ENCODE measurements at places on chromosomes 11 and 22.

GRCh38 chr11:125945011-125945796, 640 bp upstream of the VSIG10L2 start:
- no peak for DNase-seq

GRCh38 chr11:98625526-98625925, 395.2 kb upstream of the CNTN5 start:
- DNase-seq, result no peak

- peak; percentile 53 for DNase-seq
Observed at GRCh38 chr22:19853879-19854777, 546 bp downstream of the GNB1L start.

GRCh38 chr11:729492-730074, 17.7 kb upstream of the TALDO1 start:
- peak; percentile 47 for DNase-seq

DNA sequence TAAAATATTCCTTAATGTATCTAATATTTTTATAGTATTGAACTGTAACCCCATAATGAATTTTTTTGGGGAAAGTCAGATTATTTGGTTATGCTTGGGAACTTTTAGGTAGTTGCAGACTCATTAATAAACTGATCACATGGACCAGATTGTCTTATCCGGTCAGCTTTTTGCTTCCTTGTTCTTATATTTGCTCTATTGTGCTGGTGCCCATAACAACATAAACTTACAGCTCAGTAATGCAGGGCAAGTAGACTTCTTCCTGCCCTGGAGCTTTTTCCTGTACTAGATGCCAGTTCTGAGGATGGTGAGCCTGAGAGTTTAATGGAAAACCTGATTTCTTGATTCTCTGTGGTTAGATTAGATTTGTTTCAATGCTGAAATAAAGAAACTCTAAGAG, 53.2 kb downstream of the MTMR3 start:
- DNase-seq, result no peak

GRCh38 chr22:42180349-42180842, 49.8 kb upstream of the CYP2D6 start:
- DNase-seq, result no peak

DNA sequence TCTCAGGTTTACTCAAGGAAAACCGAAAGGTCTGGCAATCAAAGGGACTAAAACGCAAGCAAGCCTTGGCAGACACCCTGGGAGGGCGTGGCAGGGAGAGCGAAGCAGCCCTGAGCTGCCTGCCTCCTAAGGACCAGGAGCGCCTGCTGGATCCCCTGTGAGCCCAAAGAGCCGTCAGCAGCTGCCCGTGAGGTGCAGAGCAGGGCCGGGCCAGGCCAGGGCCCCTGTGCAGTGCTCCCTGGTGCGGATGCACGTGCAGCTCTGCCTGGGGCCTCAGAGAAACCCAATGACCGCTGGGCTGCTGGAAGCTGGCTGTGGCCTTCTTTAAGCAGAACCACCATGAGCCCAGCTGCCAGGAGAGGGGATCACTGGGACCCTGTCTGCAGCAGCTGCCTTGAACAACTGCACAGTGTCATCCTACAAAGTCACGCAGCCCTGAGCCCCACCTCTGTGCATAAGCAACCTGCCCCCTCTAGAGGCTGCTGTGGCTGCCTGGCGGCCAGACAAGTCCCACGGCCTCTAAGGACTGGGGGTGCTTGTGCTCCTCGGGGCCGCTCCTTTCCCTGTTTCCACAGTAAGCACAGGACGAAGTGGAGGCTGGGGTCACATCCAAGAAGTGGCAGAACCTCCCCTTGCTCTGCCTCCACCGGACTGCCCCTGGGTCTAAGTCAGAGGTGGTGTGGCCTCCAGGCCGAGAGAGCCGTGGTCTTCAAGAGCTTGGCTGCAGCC, 29.1 kb upstream of the COMT start:
- DNase-seq, result no peak

DNA sequence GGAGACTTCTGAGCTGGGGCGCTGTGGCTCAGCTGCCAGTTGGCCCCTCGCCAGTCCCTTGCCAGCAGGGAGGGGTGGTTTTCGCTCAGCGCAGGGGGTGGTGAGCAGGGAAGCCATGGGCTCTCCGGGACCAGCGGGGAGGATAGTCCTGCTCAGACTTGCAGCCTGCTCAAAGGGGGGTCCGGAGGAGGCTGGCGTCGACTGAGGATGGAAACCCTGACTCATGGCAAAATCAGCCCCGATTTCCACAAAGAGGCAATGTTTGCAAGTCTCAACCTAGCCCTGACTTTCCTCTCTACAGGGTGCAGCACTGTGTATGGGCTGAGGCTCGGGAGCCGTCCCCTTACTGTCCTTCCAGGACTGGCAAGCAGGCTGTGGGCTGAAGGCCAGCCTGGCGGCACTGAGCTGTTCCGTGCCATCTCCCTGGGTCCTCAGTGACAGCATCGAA, 35.1 kb downstream of the FBLN1 start:
- no peak for DNase-seq

DNA sequence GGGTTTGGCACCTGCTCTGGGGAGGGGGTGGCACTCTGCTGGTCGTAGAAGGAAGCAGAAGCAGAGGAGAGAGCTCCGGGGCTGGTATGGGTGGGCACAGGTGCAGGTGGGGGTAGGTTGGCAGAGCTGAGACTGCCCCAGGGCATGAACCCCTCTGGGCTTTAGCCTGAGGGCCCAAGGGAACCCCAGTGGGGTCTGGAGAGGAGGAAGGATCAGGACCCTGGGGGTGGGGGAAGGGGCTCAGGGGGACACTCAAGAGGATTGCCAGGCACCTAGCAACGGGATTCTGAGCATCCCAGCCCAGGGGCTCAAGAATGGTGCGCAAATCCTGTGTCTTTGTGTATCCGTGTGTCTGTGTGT, 6.3 kb downstream of the ALDH3B2 start:
- DNase-seq, result no peak

GRCh38 chr11:44624761-44625221, 59.3 kb downstream of the CD82 start:
- no peak for DNase-seq

DNA sequence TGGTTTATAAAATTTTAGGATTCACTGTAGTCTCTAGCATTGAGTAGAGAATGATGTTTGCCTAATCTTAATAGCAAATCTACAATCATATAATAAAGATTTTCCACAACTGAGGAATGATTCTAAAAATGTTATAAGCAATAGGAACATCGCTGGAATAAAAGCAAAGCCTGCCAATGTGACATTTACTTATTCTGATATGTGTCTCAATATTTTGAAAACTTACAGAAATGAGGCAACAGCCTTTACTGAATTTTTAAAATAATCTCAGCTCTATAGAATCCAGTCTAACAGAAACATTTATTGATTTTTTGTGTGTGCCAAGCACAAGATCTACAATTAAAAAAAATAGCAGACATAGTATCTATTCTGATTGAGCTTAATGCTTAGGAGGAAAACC, 303.7 kb upstream of the CCDC179 start:
- DNase-seq, result no peak

- peak; percentile 68 for DNase-seq
Observed at GRCh38 chr11:126317756-126318573, 14.1 kb downstream of the DCPS start.

GRCh38 chr11:115965767-115966504, 461.7 kb upstream of the CADM1 start:
- peak; percentile 65 for DNase-seq

GRCh38 chr11:43928721-43929120, 13.7 kb upstream of the C11orf96 start:
- no peak for DNase-seq

- peak; percentile 29 for DNase-seq
Observed at GRCh38 chr11:67279589-67280340, 9.3 kb upstream of the ANKRD13D start.

- DNase-seq, result no peak
Observed at GRCh38 chr11:106497321-106497720, 419.9 kb downstream of the AASDHPPT start.

GRCh38 chr11:93525601-93526345, 17.4 kb downstream of the SMCO4 start:
- DNase-seq, result no peak

Data from lower lobe of right lung (tissue), 2 donors.